ENCODE measurements at places on chromosomes 4 and X.

DNA sequence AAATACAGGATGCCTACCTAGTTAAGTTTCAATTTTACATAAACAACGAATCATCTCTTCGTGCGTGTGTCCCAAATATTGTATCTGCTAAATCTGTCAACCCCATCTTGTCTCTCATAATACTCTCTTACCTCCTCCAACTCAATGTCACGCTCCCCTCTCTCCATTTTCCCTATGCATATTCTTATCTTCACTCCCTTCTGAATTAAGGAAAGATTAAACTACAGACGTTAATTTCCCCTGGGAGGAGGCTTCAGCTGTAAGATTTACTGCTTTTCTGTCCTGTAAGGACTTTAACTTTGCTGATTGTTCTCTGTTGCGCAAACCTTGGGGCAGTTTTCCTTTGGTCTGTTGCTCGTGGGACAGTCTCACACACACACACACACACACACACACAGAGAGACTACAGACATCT lies 455 bp upstream of the ABCB7 start:
- DNase-seq: no peak

DNA sequence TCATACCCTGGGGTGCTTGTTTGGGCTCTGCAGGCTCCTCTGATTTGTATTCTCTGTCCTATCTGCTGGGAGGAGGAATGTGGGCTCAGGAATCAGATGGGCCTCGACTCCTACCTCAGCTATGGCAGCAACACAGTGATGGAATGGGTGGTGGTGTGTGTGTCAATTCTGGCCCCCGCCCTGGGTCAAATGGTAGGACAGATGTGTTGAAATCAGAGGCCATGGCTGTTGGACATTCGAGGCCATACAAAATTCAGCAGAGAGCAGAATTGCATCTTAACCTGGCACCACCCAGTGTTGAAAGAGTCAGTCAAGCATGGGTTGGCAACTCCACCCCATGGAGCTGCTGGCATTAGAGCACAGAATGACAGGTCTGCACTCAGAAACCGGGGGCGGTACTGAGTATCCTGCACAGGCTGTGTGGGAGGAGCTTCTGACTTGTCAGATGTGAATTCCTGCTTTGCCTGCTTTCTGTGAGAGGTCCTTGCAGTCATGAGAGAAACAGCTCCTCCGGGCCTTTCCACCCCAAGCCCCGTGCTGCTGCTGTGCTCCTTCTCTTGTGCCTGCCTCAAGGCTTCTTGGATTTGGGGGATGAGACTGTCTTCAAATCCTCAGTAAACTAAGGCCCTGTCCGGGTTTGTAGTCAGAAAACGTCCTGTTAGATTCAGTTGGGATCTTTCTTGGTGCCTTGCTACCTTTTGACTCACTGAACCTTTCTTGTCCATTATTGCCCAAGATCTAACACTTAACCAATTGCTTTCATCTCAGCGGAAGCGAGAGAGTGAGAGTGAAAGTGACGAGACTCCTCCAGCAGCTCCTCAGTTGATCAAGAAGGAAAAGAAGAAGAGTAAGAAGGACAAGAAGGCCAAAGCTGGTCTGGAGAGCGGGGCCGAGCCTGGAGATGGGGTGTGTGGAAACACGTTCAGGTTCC lies 13.0 kb downstream of the DKC1 start:
- DNase-seq: no peak

DNA sequence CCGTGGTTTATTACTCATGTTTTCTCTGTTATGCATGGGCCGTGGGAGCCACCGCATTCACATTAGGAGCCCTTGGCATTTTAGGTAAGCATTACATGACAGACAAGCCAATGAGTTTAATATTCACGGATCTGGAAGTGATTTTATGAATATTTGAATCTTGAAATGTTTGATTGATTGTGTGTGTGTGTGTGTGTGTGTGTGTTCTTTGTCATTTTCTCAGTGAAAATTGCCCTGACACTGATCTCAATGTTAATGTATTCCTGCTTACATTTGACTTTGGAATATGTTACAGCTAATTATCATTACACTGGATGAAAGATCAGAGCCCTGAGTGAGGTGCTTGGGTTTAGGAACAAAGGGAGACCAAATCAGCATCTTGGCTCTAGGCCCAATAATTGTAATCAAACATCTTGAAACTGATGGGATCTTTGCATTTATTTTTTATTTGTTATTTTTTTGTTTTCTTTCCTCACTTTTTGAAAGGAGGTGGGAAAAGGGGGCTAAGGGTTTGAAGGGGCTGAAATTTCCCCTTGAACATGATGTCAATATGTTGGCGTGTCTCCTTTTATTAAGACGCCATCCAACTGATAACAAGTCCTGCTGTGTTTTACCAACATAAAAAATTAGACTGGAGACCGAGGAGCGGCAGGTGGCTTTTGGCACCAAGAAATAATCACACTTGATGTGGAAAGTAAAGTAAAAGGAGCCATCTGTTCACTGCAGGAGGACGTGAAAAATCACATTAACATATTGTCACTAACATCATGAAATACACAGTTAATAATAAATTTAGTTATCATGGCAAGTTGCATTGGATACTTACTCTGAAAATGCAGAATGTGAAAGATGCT lies 5.2 kb upstream of the GK2 start:
- no peak for DNase-seq

- no peak for DNase-seq
These were observed 2.8 kb downstream of the EREG start for GRCh38 chr4:74367656-74368290.

DNA sequence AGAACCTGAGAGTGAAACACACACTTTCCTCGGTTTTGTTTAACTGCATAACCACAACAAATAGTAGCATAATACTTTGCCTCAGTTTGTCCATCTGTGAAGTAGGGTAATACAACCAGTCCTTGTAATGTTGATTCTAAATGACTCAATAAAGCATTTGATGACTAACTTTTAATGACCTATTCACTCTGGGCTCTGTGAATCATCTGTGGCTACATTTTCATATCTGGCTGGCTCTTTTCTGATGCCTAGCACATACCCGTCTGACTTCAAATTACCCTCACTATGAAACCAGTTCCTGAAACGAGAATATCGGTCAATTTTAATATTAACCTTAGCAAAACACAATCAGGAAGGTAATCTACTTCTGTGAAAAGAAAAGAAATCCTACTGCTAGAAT lies 151.0 kb downstream of the SH2D1A start:
- no peak for DNase-seq

DNA sequence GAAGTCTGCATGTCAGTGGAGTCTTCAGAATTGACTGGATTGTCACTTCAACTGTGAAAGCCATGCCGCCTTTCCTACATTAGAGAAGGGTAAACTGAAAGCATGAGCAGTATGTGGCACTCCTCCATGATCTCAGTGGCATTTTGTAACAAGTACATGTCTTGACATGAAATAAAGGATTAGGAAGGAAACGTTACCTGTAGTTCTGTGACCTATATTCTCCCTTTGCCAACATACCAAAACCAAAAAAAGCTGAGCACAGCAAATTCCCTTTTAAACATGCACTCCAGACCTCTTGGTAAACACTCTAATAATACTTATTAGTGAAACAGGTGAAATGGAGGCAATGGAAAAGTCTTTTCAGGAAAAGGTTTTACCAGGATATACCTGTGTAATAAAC lies 344.2 kb downstream of the GRIA2 start:
- DNase-seq: no peak
